ENCODE measurements at places on chromosomes 2 and 18. TPM values are rescaled to one million over a fixed set of nuclear protein-coding genes. Genes with fewer than 3 reads are reported as not detected.

Gene GULP1
- total RNA-seq: 57.2 TPM

GRCh38 chr2:144503242-144503641, 16.7 kb downstream of the ZEB2 start:
- no peak for DNase-seq

DNA sequence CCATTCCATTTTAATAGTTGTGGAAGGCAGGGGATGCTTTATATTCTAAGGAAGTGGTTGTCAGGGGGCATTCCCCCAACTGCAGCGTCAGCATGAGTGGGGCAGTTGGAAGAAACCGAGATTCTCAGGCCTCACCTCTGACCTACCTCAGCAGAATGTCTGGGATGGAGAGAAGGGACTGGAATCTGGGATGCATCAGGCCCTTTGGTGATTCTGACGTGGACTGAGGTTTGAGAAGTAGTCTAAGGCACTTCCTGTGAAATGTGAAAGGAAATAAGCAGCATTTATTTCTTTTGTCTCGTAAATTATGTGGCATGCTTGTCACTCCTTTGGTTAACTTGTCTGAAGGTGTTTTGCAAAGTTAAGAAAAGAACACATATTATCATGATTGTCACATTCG, 540.7 kb upstream of the NETO1 start:
- DNase-seq: no peak

DNA sequence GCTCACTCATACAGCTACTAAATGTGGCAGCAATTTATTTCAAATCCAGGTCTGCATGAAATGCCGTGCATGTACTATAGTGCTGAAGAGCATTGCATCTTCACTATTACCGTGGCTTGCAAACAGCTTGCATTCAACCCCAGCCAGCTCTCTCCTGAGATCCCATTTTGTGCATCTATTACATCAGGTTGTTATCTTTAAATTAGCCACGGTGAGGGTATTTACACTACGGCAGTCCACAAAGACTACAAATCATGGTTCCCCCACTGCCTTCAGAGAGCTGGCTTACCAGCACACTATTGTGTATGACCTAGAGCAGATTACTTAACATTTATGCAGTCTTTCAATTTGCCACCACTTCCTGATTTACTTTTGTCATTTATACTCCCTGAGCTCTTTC, 621.3 kb upstream of the LRATD1 start:
- no peak for DNase-seq

DNA sequence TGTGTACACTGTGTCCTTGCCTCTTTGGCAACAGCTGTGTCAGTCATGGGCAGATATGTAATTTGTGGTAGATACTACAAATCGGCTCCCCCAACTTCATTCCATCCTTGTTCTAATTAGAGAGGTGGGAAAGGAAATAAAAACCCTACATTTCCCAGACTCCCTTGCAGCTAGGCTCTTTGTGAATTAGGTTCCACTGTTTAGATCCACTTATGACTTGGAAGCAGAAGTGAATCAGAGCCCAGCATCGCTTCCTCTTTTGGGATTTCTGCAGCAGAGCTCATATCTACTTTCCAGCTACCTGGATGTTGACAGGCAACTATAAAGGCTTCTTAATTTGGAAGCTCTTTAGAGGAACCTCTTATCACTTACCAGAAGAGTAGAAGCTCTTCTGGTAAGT, 34.1 kb upstream of the NARS1 start:
- DNase-seq: no peak

GRCh38 chr2:54516842-54517241, 60.7 kb downstream of the SPTBN1 start:
- DNase-seq: no peak
